ENCODE measurements at places on chromosomes 7 and 10. TPM values are rescaled to one million over a fixed set of nuclear protein-coding genes. Genes with fewer than 3 reads are reported as not detected.

ZP3 gene
- polyA plus RNA-seq, result 34.4 TPM

CLDN4 gene
- polyA plus RNA-seq, result 132 TPM

STAMBPL1 gene
- polyA plus RNA-seq, result 0.87 TPM

TWIST1 gene
- 0.19 TPM for polyA plus RNA-seq

WNT8B gene
- 0.80 TPM for polyA plus RNA-seq

FAM53B gene
- 25.9 TPM for polyA plus RNA-seq

SLIT1 gene
- 24.9 TPM for polyA plus RNA-seq

CPA1 gene
- polyA plus RNA-seq, result not detected

FAM237B gene
- polyA plus RNA-seq, result not detected

SLC26A4 gene
- not detected for polyA plus RNA-seq

ODAD2 gene
- polyA plus RNA-seq, result 0.32 TPM

LIPM gene
- not detected for polyA plus RNA-seq

ANKRD30A gene
- not detected for polyA plus RNA-seq

All from brain (organoid and tissue), 16 donors.